Stimulated activated CD4-positive, alpha-beta T cell treated with anti-CD3 and anti-CD28 coated beads, TNF-alpha, amount 100 ng/mL, for 1 hour (primary cell): ENCODE measurements at places on chromosomes 16 and 17.

GRCh38 chr16:22751104-22751667 lies 62.8 kb upstream of the HS3ST2 start:
- DNase-seq, result no peak

DNA sequence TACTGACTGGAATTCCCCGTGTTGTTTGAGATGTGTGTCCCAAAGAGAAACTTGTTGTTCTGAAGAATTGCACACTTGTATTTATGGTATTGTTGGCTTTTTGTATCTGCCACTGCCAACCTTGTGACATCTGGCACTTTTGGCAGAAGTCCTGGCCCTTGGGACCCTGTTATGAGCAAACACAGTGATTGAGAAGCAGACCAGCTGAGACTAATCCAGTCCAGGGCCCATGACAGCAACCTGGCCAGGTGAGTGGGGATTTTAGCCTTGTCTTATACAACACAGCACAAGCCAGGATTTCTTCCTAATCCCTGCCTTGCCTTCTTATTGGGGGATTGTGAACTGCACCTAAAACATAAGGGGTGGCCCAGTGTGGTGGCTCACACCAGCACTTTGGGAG lies 80.0 kb downstream of the NTN1 start:
- DNase-seq, result no peak

GRCh38 chr17:59764292-59764741 lies 56.9 kb downstream of the VMP1 start:
- no peak for DNase-seq

- no peak for DNase-seq
Measured at GRCh38 chr17:45777388-45777787, 6.7 kb upstream of the CRHR1 start.

DNA sequence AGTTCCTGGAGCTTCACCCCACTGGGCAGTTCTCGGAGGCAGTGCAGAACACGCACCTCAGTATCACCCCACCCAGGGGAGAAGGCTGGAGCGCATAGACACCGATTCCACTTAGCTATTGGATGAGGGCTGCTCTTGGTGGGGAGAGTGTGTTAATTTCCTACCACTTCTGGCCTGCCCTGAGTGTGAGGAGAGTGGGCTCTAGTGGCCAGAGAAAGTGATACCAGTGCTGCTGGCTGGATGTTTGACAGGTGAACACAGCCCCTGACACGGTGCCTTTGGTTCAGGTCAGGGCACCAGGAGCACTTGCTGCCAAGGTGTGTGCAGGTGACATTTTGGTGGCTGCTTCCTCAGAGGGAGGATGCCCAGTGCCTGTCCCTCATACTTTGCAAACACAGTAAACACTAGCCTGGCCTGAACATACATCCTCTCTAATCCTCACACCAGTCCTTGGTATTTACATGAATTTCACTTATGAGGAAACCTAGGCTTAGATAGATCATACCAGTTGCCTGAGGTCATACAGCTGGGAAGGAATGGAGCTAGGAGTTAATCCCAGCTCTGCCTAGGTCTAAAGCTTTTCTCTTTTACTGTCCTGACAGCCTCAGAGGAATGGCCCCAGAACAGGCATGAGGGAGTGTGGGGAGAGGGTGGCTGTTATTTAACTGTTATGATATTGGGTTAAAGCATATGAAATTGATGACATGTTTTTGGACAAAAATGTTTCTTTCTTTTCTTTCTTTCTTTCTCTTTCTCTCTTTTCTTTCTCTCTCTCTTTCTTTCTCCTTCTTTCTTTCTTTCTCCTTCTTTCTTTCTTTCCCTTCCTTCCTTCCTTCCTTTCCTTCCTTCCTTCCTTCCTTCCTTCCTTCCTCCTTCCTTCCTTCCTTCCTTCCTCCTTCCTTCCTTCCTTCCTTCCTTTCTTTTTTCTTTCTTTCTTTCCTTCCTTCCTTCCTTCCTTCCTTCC lies 21.0 kb upstream of the ITGAX start:
- no peak for DNase-seq

- no peak for DNase-seq
Measured at GRCh38 chr16:55773859-55774549, 58.9 kb downstream of the CES1 start.

DNA sequence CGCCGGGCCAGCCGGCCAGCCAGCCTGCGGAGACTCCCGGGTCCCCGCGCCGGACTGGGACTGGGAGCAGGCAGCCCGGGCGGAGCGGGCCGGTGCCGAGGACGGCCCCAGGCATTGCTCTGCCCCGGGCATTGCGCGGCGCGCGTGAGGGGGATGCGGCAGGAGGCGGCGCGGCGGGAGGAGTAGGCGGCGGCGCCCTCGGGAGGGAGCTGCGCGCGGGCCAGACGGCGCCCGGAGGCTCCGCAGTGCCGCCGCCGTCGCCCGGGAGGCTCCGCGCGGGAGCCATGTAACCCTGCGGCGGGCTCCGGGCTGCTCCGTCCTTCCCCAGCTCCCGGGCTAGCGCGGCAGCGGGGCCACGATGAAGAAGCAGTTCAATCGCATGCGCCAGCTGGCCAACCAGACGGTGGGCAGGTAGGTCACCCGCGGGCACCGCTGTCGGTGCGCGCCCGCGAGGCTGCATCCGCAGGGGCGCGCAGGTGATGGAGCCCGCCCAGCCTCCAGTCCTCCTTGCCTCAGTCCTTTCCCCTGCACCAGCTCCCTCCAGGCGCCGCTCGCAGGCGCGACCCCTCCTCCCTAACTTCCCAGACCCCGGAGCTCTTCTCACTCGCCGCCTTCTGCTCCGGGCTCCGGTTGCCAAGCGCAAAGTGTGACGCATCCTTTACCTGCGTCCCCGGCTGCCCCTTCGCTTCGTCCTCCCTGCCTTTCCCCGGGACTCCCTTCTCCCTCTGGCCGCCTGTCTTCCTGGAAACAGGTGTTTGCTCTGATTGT lies at the start of gene ARHGAP44:
Gene ARHGAP44 (plus strand): TSS at position 18 of the 768 bp plus-strand sequence. CDS start 341 bp downstream, at position 359.
- no peak for DNase-seq

DNA sequence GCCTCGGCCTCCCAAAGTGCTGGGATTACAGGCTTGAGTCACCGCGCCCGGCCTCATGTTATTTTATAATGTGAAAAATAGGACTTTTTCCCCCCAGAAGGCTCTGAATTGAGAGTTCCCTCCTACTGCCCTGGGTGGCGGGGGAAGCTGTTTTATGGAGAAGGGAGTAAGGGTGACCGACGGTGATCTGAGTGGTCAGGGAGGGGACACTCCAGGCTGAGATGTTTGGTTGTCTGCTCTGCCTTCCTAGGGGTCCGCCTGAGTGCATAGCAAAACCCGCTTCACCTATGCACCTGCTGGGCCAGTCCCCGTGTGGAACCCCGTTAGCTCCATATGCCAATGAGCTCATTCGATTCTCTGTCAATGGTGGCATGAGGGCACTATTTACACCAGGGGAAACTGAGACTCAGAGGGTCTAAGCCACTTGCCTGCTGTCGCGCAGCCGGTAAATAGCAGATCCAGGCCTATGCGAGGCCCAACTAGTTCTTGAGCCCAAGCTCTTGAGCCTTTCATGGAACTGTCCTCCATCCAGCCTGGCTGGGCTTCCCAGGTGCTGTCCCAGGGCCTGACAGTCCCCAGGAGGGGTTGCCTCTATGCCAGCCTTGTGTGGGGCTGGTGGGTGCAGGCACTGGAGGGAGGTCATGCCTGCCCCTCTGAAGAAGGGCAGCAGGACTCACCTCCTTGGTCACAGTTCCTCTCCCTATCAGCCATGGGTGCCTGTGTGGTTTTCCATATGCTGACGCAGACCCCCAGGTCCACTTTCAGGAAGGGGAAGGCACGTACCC lies 1.7 kb upstream of the GJD3 start:
- DNase-seq, result no peak

- no peak for DNase-seq
Measured at GRCh38 chr17:47998044-47998443, 27.1 kb downstream of the CDK5RAP3 start.
